ENCODE measurements at places on chromosomes 7 and 10.

GRCh38 chr10:113179265-113179664, 229.2 kb downstream of the TCF7L2 start:
- no peak for DNase-seq

DNA sequence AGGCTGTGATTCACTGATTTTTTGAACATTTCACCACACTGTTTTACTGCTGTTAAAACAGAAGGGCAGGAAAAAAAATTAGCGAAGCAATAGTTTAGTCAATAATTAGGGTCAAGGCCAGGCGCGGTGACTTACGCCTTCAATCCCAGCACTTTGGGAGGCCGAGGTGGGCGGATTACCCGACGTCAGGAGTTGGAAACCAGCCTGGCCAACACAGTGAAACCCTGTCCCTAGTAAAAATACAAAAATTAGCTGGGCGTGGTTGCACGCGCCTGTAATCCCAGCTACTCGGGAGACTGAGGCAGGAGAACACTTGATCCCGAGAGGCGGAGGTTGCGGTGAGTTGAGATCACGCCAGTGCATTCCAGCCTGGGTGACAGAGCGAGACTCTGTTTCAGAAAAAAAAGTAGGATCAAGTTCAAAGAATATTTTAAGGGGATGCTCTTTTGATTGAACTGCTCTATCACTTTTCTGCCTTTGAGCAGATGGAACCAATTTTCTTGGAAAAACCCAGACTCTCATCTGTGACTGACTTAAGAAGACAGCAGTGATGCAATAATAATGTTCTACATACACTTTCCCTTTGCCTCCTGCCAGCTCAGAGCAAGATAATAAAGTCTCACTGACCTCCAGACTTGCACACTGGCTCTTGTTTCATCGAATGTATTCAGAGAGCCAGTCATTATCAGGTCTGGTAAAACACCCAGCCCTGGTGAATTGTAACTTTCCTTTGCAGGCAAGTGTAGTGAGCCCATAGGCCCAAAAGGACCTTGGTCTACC, 1.6 kb upstream of the PPA1 start:
- no peak for DNase-seq

- DNase-seq: no peak
Observed at GRCh38 chr7:30468791-30469190, 9.8 kb downstream of the NOD1 start.

DNA sequence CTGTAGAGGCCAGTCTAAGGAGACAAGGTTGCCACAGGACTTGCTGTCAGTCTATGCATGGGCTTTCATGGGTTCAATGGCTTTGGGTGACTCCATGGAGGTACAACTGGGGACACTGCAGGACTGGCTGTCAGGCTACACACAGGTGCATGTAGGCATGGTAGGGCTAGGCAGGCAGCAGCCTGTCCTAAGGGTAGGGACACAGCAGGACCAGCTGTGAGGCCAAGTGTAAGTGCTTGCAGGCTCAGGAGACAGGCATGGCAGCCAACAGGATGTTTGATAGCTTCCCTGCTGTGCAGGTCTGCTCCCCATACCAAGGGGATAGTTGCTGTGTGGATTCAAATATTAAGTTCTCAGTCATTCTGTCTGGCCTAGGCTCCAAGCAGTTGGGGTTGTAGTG, 181.0 kb upstream of the NPY start:
- DNase-seq: no peak

- DNase-seq: no peak
Observed at GRCh38 chr10:47099474-47099873, 188.2 kb downstream of the PTPN20 start.

- no peak for DNase-seq
Observed at GRCh38 chr7:11557627-11558026, 274.4 kb downstream of the THSD7A start.

DNA sequence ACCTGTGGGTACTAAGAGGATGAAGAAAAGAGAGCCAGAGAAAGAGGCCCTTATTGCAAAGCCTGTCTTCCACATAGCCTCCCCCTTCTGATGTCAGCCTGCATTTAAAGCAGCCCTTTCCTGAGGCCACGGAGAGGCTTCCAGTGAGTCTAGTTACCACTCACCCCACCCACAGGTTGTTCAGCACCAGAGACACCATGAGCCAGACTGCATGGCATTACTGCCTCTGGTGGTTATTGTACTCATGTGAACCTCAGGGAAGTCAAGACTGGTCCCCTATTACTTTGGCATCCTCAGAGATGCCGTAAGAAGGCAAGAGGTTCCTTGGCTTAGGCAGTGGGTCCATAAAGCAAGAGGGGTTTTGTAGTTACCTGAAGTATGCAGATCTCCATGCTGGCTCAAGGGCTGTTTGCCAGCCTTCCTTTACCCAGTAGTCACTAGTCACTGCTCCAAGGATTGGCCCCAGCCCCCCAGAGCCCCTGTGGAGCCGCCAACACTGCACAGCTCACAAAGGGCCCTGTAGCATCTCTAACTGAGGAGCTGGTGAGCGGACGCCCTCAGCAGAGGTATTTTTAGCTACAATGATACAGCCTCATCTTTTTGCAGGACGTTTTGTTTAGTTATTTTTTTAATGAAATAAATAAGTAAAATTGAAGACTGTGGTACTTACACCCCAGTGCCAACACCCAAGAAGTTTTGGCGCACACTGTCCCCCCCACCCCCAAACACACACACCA, 20.7 kb downstream of the LRRC4 start:
- DNase-seq: no peak

- no peak for DNase-seq
Observed at GRCh38 chr10:91046869-91047268, 126.0 kb upstream of the ANKRD1 start.

DNA sequence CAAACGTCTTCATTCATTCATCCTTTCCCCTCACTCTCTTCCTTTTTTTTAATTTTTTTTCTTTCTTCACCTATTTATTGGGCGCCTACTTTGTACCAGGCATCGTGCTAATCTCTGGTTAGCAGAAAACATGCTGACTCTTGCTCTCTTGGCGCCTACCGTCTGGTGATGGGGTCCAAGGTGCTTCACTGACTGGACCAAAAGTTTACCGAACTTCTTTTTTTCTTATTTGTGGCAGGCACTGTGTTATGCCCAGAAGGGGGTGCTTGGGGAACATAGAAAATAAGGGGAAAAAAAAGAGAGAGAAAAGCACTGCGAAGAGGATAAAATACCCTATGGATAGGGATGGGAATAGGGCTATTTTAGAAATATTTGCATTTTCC, 505 bp upstream of the FAM204A start:
- DNase-seq: no peak

DNA sequence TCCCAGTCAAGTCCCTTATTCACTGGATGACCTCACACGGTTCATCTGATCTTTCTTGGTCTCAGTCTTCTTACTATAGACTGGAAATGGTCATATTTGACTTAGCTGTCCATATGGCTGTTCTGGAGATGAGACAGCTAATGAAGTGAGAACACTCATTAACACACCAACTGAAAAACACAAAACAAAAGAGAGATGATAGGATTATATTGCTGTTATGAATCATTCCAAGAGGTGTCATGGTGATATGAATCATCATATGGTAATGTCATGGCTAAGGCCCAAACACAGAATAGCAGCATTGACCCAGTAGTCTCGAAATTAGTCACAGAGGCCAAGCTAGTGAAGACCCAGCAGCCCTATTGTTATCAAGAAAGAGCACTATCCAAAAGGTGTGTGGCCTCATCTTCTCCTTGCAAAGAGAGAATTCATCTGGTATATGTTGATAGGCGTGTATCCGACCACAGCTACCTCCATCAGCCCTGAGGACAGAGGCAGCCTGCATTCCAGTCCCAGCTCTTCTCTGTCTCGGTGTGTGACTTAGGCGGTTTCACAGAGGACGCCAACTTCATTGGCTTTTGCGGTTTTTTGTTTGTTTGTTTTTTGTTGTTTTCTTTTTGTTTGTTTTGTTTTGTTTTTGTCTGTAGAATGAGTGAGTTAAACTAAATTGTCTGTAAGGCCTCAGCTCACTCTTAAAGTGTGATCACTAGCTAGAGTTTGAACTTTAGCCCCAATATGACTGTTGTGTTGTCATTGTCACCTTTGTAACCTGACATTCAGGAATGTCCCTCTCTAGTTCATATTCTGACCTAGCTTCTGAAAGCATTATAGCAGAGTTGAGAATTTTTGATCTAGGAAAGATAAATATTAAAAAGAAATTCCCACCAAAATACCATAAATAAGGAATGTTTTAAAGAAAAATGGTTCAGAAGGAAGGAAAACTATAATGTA, 97.4 kb upstream of the PDCD4 start:
- DNase-seq: no peak

DNA sequence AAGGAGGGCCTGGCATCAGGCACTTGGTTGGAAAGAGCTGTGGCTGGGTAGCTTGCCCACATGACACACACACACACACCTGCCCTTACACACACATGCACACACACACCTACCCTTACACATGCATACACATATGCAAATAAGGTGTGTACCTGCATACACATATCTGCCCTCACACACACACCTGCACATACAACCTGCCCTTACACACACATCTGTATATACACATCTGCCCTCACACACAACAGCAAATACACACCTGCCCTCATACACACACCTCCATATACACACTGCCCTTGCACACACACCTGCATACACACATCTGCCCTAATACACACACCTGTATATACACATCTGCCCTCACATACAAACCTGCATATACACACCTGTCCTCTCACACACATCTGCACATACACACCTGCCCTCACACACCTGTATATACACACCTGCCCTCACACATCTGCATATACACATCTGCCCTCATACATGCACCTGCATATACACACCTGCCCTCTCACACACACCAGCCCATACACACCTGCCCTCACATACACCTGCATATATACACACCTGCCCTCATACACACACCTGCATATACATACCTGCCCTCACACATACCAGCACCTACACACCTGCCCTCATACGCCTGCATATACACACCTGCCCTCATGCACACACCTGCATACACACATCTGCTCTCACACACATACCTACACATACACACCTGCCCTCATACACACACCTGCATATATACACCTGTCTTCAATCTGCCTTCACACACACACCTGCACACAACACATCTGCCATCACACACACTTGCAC, 82.9 kb downstream of the GRID1 start:
- no peak for DNase-seq

DNA sequence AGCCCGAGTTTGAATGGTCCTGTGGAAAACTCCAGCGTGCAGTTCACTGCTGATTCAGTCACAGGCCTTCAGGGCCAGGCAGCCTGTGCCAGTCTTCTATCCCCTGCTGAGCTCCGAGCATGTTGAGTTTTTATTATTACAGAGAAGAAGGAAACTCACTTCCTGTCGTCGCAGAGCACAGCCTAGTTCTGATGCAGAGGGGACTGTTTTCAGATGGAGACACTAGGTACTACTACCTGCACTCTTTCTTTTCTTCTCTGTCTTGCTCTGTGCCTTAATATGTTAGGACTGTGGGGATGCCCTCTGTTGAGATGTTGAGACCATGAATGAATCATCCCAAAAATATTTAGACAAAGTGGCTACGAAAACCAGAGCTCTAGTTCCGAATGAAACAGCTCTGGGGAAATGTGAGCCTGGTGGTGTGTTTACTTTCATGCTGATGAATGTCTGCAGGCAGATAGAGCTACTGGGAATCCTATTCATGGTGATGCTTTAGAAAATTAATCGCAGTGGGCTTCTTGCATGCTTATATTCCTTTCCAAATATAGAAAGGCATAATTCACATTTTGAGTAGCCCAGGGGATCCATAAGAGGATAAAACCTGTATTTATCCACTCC, 29.6 kb downstream of the CASP7 start:
- no peak for DNase-seq

DNA sequence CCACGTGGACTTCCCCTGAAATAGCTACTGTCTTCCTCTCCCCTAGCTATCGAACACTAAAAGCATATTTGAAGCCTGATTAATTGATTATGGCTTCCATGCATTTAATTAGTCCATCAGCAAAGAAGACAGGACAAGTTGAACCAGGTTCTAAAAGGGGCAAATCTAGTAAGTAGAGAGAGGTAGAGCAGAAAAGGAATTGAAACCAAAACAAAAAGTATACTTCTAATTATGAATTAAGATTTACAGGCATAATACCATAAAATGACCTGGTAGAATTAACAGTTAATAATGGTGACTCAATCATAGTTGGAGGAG, 393 bp upstream of the DNAJC1 start:
- DNase-seq: no peak

DNA sequence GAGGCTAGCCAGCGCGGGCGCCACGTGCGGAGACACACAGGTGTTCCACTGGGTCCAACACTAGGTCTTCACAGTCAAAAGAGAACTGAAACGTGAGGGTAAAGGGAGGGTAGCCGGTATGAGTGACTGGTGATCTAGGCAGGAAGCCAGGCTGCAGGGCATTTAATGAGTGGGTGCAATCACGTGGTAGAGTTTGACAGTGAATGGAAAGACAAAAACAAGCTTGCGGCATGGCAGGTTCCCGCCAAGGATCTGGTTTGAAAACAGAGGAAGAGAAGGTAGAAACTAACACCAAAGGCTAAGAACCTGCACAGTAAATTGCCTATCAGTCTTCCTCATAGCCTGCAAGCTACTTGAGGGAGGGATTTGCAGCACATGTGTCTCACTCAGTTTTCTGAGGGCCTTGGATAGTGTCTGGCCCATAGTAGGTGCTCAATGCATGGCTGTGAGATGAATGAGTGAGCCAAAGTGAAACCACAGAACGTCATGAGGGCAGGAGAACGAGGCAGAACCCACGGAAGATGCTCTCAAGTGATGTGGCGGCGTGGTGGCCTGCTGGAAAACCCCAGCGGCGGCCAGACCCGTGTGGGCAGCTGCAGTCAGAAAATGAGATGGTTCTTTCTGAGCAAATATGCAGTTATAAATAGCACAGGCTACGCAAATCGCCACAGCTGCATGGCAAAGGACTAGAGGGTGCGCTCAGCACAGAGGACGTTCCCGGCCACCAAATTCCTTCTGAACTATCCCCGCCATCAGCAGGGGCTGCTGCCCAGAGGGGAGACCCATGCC, 183.6 kb upstream of the NFE2L3 start:
- DNase-seq: no peak

DNA sequence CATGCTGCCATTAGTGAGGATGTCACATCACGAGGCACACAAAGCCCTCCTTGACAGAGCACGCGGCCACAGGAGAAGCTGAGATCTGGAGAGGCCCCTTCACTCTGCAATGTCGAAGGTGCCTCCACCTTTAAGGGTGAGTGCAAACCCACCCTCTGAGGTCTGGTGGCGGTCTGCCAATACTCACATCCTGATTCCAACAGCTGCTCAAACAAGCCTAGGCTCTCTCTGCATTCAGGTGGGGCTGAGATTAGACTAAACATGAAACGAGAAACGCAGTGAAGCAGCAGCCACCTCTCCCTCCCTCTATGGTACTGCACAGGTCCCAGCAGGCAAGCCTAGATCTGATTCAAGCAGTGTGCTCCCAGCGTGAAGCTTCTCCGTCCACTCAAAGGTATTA, 151.8 kb downstream of the TCERG1L start:
- DNase-seq: no peak

- DNase-seq: no peak
Observed at GRCh38 chr10:27569946-27570345, 65.8 kb downstream of the RAB18 start.

DNA sequence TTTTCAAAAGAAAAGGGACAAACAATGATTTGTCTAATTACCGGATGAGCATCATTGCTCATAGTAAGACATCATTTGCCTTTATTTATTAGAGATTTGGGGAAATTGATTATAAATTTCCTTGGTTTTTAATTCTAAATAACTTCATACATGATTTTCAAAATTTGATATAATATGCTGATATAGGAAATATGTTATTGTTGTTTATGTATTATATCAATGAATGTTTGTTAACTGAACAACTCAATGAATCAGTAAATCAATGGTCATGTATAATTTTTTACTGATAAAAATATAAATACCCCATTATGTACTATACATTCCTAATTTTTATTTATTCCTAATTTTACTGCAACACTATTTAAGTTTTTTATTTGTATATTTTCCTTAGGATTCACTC, 257.3 kb downstream of the TSPAN12 start:
- DNase-seq: no peak
